MCF 10A (cell line): ENCODE measurements at places on chromosomes 13 and 19.
A peak's percentile ranks its signal among the peaks of the same experiment; 100 is the strongest.

GRCh38 chr13:98975822-98976261 lies 2.0 kb downstream of the DOCK9 start:
- no peak for DNase-seq

DNA sequence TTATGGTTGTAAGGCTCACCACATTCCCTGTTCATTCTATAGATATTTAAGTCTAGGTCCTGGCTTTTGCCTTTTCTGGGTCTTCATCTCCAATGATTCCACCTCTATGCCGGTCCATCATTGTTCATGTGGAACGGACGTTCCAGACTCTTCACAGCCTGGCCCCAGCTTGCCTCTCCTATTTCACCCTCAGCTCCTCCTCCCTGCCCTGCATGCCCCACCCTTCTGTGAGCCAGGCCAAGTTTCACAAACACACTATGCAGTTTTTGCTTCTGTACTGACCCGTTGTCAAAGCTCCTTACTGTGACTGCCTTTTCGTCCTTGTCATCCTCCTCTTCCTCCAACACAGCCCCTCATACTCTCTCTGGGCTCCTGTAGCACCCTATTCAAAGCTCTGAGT lies 31.3 kb downstream of the TEX26 start:
- DNase-seq, result peak; percentile 66

GRCh38 chr19:18239303-18239702 lies 13.1 kb upstream of the PDE4C start:
- no peak for DNase-seq

GRCh38 chr19:29320618-29321017 lies 107.7 kb upstream of the UQCRFS1 start:
- DNase-seq, result no peak

DNA sequence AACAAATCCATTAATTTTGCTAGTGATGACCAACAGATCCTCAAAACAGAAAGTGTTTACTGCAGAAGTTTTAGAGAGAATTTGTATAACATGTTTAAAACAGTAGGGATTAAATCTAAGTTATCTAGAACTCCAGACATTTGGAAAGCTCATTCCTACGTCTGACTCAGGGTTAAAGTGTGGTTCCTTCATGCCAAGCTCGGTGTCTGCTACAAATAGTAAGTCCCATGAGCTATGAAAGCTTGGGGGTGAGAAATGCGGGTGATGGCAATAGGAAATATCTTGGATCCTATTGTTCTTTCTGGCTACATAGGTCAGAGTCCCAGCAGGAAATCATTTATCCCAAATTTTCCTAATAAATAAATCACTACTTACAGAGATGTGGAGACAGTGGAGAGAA lies 867.1 kb downstream of the UQCRFS1 start:
- DNase-seq, result no peak

GRCh38 chr13:26425443-26426358 lies 131.8 kb upstream of the WASF3 start:
- DNase-seq, result no peak

- DNase-seq, result no peak
These were observed 1.1 kb downstream of the PDE4A start for GRCh38 chr19:10421240-10422045.

GRCh38 chr13:88925954-88926353 lies 1254.8 kb downstream of the SLITRK5 start:
- no peak for DNase-seq

- no peak for DNase-seq
These were observed 61.9 kb upstream of the ANKRD10 start for GRCh38 chr13:110976785-110977184.

DNA sequence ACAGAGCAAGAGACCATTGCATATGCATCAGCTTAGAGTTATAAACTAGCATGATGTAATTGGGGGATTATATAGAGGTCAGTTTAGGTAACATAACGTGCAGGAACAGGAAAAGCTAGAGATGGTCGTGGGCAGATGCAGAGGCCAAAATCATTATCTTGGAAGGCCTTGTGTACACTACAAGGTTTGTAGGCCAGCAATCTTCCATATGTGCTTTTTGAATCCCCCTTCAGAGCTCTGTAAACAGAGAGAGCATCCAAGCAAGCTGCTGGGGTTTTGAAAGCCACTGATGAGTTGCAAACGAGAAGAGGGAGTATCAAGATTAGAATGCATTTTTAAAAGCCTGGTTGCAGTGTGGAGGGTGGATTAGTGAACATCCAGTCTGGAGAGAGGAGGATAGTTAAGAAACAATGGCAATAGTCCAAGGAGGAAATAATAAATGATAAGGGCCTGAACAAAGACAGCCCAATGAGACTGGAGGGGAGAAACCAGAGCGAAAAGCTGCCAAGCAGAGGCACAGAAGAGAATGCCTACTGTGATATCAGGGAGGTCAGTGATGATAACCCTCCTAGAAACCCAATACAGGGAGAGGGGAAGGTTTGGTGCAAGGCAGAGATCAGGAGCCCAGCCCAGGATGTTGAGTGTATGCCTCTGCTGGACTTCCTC lies 109.6 kb downstream of the ZAR1L start:
- DNase-seq, result no peak

DNA sequence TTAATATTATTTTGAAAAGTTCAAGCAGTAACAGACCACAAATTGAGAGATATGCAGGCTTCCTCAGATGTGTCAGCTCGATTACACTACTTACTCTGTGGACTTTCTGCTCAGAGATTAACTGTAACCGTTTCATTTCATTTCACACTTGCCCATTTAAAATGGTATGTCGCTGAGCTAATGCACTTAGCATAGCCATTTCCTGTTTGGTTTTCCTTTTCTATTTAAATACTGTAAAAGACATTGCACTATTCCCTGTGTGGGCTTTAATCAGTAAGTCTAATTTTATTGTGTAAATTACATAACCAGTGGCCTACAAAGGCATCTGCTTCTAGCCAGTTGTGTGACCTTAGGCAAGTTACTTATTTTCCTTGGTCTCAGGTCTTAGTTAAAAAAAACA lies 237.6 kb downstream of the LACC1 start:
- DNase-seq, result no peak

- DNase-seq, result no peak
These were observed 87.3 kb downstream of the KCTD15 start for GRCh38 chr19:33883859-33884519.

DNA sequence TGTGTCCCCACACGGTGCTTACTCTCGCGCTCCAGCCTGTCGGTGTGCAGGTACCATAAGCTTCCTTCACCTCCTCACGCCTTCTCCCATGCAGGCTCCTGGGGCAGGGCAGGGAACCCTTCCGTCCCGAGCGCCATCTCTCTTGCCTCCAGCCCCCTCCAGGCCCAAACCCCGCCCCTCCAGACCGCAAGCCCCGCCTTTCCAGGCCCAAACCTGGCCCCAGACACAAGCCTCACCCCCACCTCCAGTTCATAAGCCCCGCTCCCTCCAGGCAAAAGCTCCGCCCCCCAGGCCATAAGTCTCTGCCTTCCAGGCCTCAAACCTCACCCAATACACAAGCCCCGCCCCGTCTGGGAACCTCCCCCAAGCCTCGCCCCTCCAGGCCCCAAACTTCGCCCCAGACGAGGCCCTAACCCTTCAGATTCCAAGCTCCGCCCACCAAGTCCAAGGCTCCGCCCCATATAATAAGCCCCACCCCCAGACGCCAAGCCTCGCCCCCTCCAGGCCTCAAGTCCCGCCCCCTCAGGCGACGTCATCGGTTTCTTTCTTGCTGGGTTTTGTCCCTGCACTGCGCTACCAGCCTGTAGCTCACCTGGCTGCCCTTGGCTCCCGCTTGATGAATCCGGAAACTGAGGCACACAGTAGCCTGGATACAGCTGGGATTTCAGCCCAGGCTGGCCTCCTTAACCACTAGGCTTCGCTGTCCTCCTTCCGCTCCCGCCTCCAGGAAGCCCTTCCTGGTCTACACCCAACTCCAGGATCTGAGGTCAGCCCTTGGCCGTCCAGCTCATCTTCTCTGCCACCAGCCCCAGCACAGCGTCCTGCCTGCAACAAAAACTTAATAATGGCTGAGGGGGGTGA lies 16.1 kb downstream of the MKNK2 start:
- peak; percentile 62 for DNase-seq

DNA sequence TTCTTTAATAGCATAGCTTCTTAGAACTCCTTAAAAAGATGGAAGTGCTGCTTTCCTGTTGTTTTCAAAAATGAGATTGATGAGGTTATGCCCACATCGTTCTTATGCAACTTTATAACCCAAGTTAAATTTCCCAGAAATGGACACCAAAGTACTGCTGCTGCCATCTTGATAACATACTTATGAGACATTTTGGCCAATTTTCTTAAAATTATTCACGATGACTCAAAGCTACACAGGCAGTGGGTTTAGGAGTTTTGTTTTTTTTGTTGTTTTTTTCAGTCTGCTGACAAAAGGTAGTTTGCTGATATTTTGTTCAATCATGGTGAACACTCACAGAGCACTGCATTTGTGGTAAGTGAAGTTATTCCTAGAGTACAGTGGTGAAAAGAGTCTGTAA lies 54.9 kb upstream of the RFC3 start:
- DNase-seq, result no peak

DNA sequence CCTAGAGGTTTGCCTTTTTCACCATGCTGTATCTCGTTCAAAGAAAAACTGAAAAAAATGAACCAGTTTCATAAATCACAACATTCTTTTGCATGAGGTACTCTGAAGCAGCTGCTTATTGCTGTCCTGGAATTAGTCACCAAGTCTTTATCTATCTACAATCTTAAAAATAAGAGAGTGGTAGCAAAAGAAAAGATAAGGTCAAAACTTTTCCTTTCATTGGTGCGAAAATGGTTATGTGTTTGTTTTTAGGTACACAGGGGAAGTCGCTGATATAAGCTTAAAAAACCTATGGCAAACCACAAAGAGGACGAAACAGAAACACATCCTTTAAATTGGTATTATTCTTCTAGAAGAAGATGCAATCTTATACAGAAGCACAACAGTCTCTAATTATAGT lies 20.7 kb downstream of the OBI1 start:
- no peak for DNase-seq

GRCh38 chr19:35949131-35949530 lies 13.0 kb downstream of the LRFN3 start:
- no peak for DNase-seq

- DNase-seq, result no peak
These were observed 502.7 kb downstream of the FGF9 start for GRCh38 chr13:22173610-22174009.

DNA sequence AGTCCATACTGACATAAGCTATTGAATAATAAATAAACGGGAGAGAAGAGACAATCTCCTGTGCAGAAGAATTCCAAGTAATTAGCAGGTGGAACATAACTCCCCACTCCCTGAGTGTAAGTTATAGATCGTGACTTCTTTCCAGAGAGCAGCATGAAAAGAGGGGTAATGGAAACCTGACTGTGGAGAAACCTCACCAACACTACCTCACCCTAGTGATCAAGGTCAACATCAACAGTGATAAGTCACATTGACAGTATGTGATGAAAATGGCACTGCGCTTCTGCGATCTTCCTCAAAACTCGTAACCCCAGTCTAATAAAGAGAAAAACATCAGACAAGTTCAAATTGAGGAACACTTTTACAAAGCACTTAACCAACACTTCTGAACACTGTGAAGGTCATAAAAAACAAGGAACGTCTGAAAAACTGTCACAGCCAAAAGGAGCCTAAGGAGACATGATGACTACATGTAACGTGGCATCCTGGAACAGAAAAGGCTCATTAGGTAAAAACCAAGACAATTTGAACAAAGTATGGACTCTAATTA lies 19.8 kb downstream of the CAB39L start:
- DNase-seq, result no peak

DNA sequence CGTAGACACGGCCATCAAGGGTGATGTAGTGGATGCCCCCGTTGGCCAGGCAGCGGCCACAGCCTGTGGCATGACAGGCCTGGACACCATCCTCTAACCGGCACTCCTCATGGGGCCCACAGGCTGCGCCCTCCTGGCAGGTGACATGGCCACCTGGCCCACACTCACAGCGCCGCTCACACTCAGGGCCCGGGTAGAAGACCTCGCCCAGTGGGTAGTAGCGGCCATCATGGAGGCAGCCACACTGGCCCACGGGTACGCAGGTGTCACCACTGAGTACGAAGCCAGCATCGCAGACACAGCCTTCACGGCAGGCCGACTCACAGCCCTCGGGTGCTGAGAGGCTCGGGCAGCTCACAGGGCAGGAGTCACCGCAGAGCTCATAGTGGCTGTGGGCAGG lies 27.2 kb upstream of the FBL start:
- DNase-seq, result no peak

DNA sequence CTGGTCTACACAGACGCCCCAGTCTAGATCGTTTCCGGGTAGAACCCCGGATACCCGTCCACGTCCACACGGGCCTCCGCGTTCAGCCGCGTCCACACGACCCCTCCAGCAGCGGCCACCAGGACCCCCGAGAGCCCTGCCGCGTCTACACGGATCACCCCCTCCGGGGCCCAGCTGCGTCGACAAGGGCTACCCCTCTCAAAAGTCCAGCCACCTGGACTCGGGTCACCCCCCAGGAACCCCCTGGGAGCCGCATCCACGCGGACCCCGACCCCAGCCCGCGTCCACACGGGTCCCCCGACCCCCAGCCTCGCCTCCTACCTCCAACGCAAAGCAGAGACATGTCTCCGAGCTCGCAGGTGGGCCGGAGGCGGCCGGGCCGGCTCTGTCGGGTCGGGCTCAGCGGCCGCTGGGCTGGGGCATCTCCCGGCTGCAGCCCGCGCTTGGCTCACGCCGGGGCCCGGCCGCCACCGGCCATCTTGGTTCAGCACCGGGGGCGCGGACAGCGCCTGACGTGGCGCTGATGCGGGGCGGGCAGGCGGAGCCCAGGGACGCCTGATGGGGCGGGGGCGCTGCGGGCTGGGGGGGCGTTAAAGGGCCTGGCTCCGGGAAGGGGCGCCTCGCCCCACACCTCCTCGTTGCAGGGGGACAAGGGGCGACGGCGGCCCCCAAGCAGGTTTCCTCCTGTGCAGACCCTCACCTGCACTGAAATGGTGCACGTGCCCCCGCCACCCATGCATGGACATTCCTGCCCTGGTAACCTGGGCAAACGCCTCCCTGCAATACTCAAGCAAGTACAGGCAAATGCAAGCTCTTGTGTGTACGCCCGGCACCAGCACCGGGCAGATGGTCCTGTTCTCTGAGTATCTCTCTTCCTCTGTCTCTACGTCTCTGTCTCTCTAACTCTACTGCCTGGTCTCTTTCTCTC lies at the start of gene UNC13A:
UNC13A (minus strand) TSS at position 498 of the 928 bp plus-strand sequence; CDS start at position 343, 155 bp downstream.
- no peak for DNase-seq
